Skeletal muscle tissue (tissue), 5 donors: ENCODE measurements at places on chromosomes 12 and 14. TPM values are rescaled to one million over a fixed set of nuclear protein-coding genes. Genes with fewer than 3 reads are reported as not detected.

RNF212B gene
- total RNA-seq = not detected

GPX2 gene
- not detected for total RNA-seq

MAP1LC3B2 gene
- total RNA-seq = not detected

CPM gene
- 2.1 TPM for total RNA-seq

OR10AD1 gene
- total RNA-seq = not detected

LRP1-AS gene
- 1.0 TPM for total RNA-seq

STAB2 gene
- 7.8 TPM for total RNA-seq

NDUFA12 gene
- total RNA-seq = 105 TPM

JDP2 gene
- 24.5 TPM for total RNA-seq

NXPH4 gene
- total RNA-seq = not detected

CRADD gene
- total RNA-seq = 18.3 TPM

CCDC88C gene
- 9.4 TPM for total RNA-seq

IFNG gene
- not detected for total RNA-seq

DGKA gene
- 6.8 TPM for total RNA-seq

RDH16 gene
- total RNA-seq = 0.52 TPM

BEST3 gene
- total RNA-seq = 45.4 TPM

CISTR gene
- not detected for total RNA-seq

CEBPE gene
- total RNA-seq = under 0.01 TPM

YAF2 gene
- 19.3 TPM for total RNA-seq

CCDC60 gene
- total RNA-seq = not detected

GZMB gene
- 0.52 TPM for total RNA-seq

AMN gene
- 1.0 TPM for total RNA-seq

SLC25A21 gene
- 2.1 TPM for total RNA-seq

NPC2 gene
- total RNA-seq = 104 TPM

OTX2 gene
- total RNA-seq = not detected

COL2A1 gene
- total RNA-seq = 88.2 TPM

CFAP251 gene
- 2.6 TPM for total RNA-seq

PRICKLE1 gene
- 27.1 TPM for total RNA-seq

TM7SF3 gene
- total RNA-seq = 31.8 TPM

KITLG gene
- total RNA-seq = 14.6 TPM

CPNE6 gene
- not detected for total RNA-seq

EPYC gene
- total RNA-seq = 0.52 TPM

CLEC4C gene
- not detected for total RNA-seq

ASCL1 gene
- not detected for total RNA-seq

HCFC2 gene
- total RNA-seq = 32.9 TPM

AMIGO2 gene
- total RNA-seq = 1.6 TPM

TMEM121 gene
- 3.1 TPM for total RNA-seq

RPL6 gene
- 896 TPM for total RNA-seq

BDKRB1 gene
- total RNA-seq = not detected

NAV3 gene
- 32.9 TPM for total RNA-seq

AMDHD1 gene
- under 0.01 TPM for total RNA-seq

KRT74 gene
- not detected for total RNA-seq

PLA2G1B gene
- total RNA-seq = not detected

WSB2 gene
- 96.6 TPM for total RNA-seq

HOXC9 gene
- total RNA-seq = 4.2 TPM

RPGRIP1 gene
- not detected for total RNA-seq

ADAMTS20 gene
- total RNA-seq = 0.52 TPM

RNASE7 gene
- total RNA-seq = not detected

MYF5 gene
- total RNA-seq = 28.2 TPM

XPOT gene
- total RNA-seq = 35.0 TPM

NGB gene
- not detected for total RNA-seq
